ENCODE measurements at places on chromosomes 2 and 18.
A peak's percentile ranks its signal among the peaks of the same experiment; 100 is the strongest.

DNA sequence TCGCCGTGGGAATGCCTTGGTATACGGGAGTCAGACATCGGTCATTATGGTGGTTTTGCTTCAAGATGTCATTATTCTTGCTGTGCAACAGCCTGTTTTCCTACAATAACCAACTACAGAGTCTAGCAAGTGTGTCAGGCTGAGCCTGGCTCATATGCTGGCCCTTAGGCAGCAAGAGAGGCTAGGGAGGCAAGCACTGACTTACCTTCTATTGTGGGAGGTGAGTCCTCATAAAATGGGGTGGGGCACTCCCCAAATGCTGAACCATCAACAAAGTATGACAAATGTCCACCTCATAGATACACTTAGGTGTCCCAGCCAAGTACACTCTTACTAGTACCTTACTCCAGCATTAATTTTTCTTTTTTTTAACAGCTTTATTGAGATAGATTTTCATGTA, 77.0 kb upstream of the ATL2 start:
- DNase-seq = no peak

DNA sequence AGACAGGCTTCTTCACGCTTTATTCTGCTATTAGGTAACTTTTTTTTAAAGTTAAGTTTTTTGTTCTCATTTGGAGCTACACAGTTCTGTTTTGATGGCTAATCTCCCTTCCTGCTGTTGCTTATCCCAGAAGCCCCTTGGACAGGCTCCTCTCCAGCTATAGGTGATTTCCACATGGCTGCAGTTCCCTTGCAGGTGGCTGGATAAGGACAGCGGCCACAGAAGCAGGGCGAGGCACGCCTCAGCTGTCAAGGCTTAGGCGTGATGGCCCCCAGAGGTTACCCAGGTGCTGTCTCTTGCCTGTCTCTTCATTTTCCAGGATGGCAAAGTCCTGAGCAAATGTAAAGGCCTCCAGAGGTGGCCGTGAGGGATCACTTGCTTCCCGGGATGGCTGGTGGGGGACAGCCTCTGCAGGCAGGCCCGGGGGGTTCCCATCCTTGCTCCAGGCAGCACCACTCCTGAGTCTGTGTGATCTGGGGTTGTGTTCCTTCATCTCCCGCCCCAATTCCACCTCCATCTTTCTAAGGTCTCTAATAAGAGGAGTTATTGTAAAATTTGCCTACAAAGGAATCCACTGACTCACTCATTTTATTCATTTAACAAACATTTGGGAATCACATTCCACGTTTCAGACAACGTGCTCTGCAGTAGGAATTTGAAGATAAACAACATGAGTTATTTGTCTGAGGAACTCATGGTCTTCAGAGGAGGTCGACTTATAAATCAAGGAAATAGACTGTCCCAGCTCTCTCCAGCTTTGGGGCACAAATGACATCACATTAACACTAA, 53.4 kb downstream of the NAPG start:
- DNase-seq = no peak

GRCh38 chr2:225597911-225598310, 198.4 kb downstream of the NYAP2 start:
- DNase-seq = no peak

DNA sequence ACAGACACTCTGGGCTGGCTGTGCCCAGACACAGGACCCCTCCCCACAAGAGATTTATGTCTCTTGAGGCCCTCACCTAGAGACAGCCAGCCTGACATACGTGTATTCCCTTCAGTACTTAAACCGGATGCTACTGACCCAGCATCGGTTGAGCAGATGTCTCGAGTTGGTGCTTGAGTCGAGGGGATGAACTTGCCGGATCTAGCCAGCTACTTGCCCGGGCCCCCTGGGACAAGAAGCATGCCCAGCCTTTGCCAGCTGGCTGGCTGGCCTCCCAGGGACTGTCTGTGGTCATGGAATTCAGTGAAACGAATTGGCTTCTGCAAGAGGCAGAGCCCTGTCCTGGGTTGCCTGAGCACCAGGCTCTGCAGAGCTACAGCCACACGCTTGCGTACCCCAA, 36.0 kb downstream of the DNMT3A start:
- DNase-seq = no peak

- DNase-seq = no peak
These were observed 771.6 kb downstream of the DPP10 start for GRCh38 chr2:115214050-115214449.

DNA sequence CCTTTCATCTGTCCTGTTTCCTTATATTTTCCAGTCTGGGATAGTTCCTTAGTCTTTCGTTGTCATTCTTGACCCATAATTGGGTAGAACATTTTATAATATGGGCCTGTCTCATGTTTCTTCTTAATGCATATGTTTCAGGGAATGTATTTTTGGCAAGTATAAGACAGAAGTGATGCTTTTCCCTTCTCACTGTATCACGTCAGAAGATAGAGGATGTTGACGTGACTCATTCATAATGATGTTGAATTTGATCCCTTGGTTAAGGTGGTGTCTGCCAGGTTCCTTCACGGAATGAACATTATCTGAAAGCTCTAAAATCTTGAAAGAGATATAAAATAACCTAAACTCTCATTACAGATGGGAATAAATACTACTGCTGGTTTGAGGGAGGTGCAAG, 18.8 kb downstream of the CDH7 start:
- DNase-seq = no peak

GRCh38 chr2:26469955-26470354, 8.0 kb downstream of the OTOF start:
- no peak for DNase-seq

DNA sequence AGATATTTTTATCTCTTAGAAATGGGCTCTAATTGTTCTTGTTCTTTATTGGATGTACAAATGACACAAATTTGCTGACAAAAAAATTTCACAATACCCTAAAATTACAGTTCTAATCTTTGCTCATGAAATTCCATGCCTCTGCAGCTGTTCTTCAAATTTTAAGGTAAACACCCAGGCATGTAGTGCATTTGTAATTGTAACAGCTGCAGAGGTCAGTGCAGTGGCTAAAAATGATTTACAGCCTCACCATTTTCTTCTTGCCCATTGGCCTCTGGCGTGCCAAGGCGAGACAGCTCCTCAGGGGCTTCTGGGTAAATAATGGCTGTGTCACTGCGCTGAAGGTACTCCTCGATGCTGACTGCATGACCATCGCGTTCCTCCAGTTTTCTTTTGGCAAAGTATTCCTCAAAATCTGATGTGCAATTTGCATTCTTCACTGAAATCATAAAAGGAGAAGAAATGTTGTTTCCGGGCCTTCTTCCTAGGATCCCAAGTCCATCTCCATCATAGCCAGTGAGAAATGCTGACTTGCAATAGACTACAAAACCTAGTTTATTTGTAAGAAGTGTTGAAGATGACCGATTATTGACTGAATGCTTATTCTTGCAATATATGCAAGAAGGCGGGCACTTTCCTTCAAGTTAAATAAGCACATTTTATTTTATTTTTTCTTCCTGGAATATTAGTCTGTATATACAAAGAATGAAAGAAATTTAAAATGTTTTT, 115.2 kb downstream of the ZEB2 start:
- DNase-seq = no peak

DNA sequence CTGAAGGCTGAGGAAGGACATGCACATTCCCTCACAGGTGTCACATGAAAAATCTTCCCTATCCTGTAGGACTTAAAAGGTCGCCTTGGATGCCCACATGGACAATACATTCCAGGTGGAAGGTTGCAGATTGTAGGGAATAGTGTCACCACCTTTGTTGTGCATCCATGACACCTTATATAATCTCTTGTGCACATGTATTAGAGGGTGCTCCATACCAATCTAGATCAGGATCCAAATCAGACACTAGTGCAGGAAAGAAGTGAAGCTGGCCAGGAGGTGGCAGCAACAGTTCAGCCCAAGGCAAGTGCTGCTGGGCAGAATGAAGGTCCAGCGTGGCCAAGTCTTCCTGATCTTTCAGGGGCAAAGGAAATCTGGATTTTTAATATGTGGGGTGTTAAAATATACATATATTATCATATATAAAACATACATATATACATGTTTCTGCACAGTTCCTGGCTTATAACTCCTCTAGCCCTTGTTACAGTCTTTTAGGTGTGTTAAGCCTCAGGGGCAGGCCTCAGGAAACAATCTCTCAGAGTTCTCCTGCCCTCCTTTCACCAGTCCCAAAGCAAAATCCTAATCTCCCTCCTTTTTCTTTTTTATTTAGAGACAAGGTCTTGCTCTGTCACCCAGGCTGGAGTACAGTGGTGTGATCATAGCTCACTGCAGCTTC, 16.6 kb downstream of the NIF3L1 start:
- peak; percentile 81 for DNase-seq

DNA sequence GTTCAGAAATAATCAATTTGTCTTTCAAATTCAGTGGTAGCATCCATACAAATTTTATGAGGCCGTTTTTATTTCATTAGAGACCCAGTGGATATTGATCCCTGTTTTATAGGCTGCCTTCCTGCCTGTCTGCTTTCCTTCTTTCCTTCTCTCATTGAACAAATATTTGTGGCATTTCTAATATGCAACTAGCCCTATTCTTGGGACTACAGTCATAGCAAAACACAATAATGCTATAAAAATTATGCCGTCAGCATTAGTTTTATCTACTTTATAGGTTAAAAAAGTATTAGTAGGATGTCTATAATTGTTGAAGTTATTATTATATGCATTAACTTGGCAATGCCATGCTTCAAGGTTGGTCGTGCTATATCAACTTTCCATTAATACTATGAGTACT, 2037.8 kb upstream of the LRRTM1 start:
- no peak for DNase-seq

GRCh38 chr2:203533676-203534591, 1.2 kb downstream of the RAPH1 start:
- no peak for DNase-seq

- peak; percentile 49 for DNase-seq
These were observed at the start of gene EFEMP1 for GRCh38 chr2:55923091-55923981. Gene EFEMP1, minus strand, starts transcription at chr2:55923782. Its CDS starts 1,342 bp downstream, at chr2:55922440.

DNA sequence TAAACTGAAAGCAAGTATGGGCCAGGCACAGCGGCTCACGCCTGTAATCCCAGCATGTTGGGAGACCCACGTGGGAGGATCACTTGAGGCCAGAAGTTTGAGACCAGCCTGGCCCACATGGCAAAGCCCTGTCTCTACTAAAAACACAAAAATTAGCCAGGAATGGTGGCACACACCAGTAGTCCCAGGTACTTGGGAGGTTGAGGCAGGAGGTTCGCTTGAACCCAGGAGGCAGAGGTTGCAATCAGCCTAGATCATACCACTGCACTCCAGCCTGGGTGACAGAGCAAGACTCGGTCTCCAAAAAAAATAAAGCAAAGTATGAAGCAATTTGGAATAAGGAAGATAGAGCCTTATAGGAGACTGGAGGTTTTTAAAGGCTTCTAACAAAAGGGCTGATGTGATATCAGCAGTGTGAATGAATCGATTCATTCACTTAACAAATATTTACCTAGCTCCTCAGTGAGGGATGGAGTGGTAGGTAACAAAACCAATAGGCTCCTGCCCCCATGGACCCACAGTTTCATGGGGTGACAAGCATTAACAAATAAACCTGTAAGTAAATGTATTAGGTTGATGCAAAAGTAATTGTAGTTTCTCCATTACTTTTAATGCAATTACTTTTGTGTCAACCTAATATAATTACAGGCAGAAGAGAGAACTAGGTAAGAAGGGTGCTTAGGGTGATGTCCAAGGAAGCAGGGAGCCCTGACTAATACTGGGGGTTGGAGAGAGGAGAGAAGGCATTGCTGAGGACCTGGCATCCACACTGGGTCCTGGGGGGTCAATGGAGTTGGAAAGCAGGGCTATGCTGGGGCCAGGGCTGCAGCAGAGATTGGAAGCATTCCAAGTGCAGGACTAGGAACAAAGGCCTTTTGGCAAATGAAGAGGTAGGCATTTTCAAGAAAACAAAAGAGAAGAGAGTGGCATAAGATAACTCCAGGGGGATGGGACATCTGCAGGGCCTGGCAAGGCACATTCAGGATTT, 195.4 kb upstream of the ARL4C start:
- no peak for DNase-seq
